ENCODE measurements at places on chromosomes 3 and 15.

DNA sequence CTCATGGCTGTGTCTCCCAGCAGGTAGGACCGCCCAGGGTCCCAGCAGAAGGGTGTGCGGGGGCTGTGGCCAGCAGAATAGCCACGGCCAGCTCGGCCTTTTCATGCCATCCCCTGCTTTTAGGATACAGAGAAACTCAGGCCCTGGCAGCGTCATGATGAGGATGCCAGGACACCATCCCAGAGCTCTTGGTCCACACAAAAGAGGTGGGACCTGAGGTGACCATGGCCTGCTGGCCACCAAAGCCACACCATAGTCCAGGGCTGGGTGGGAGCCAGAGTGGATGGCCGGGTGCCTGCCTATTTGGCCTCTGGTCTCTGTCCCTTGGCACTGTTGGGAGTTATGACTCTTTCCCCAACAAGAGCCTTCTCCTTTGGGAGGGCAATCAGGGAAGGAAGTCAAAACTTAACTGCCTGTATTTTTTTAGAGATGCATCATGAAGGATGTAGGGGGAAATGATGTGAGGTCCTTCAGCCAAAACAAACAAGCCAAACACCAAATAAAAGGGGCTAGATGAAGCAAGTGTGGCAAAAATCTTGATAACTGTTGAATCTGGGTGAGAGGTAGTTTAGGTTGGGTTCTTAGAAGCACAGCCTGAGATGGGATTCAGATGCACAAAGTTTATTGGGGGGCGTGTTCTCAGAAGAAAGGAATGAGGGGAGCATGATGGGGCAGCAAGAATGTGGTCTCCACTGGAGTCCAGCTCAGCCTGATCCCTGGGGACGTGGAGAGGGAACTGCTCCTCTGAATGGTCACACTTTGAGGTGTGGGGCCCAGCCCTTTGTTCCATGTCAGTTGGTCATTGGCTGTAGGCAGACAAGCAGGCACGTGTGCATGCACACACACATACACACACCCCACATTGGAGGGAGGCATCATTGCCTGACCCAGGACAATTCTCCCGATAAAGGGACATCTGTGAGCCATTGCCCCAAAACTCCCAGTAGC lies 33.2 kb downstream of the SMAD6 start:
- DNase-seq, result no peak

- DNase-seq, result no peak
Observed at GRCh38 chr3:32410367-32411246, 19.0 kb downstream of the CMTM7 start.

DNA sequence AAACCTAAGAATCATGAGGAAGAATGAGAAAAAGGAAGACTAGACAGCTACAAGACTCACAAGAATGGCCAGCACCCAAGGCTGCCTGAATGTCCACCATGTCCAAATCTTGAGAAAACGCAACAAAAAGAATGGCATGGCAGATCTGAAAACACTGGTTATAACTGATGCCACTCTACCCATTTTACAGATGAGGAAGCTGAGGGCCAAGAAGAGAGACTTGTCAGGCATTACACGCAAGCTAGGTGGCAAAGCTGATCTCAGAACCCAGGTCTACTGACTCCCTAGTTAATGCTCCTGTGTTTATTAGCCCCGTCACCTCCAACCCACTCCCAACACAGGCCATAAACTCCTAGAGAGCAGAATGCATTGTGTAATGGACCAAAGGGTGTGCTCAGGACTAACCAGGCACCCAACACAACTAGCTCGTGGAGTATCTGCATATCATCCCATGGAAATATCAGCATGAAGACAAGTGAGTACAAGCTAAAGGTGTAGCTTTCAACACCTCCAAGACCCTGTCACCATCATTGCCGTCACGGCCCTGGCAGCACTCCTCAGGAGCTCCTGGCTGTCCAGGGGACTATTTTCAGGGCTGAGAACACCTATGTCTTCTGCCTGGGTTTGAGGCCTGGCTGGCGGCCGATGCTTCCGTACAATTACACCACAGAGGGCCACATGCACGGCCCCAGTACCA lies 111.7 kb downstream of the XXYLT1 start:
- no peak for DNase-seq

DNA sequence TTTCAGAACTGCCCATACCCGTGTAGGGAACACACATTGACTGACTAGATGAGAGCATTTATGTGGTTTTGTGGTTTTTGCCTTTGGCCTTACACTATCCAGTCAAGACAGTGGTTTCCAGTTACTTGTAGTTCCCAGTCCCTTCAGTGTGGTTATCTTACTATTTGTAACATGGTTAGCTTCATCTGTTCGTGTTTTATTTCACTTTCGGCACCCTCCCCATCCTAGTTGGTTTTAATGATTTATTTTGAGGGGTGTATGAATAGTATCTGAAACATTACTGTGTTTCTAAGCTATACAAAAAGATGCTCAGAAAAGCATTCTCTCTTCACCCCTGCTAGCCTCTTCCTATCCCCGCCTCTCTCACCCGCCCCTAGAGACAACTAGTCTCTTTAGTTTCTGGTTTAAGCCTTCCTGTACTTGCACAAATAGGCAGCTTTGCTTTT lies 14.1 kb downstream of the LYSMD4 start:
- peak; percentile 7 for DNase-seq

- DNase-seq, result no peak
Observed at GRCh38 chr15:83717010-83717409, 63.1 kb downstream of the ADAMTSL3 start.

GRCh38 chr3:98890181-98890835 lies 11.2 kb downstream of the DCBLD2 start:
- DNase-seq, result no peak
